ENCODE measurements at places on chromosomes 6 and 20.
A peak's percentile ranks its signal among the peaks of the same experiment; 100 is the strongest.

- no peak for DNase-seq
These were observed 86.3 kb downstream of the CHMP4B start for GRCh38 chr20:33897313-33897912.

DNA sequence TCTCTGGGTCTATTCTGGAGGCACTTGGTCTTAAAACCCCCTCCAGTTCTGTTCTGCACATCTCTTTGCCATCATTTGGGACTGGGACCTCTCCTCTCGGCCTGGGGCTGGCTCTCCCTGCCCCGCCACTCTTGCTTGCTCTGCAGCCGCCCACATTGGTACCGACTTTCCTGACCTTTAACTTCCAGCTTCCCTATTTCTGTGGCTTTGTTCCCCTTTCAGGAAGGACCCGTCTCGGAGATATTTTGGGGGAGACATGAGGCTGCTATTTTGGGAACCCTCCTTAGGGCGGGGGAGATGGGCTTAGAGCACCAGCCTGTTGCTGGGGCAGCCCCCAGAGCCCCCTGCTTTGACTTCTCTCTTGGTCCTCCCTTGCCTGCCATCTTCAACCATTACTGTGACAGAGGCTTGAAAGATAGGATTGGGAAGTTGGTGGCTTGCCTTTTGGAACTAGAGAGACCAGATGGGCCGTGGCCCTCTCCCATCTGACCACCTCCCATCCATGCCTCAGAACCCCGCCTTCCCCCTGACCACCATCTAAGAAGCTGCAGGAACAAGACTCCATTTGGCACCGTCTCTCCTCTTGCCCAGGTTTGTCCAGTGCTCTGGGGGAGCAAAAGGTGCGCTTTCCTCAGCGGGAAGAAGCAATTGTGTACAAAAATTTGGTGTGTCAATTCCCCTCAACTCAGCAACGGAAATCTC lies 914 bp downstream of the TREM2 start:
- no peak for DNase-seq

DNA sequence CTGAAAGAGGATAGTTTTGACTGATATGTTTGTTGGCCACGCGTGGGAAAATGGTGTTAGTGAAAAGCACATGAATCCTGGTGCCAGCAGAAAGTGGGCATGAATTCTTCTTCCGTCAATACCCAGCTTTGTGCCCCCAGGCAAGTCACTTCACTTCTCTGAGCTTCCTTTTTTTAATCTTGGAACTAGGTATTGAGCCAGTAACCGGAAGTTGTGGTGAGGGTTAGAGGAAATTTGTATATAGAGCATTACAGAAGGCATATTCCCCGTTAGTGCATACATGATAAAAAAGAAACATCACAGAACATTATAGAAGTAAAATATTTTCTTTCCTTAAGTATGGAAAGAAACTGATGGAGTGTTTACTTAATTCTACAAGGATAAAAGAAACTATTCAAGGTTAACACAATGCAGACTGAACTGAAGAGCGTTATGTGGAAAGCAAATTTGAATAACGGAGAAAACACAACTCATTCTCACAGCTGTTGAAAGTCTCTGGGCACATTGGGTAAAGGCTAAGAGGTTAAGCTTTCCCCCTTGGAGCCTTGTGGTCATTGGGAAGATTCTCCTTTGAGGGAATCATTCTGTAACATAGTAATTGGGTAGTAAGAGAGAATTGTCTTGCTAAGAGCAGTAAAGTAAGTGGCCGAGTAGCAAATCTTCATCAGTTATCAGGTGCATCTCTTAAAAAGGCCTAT lies 223.1 kb downstream of the BCAS1 start:
- DNase-seq: no peak

GRCh38 chr6:158356586-158357546 lies 44.6 kb downstream of the TULP4 start:
- no peak for DNase-seq

- no peak for DNase-seq
These were observed at the start of gene BTNL2 for GRCh38 chr6:32406857-32407256. Gene BTNL2, minus strand, starts transcription at chr6:32407181. Its CDS starts 58 bp downstream, at chr6:32407123.

- DNase-seq: no peak
These were observed 166.5 kb upstream of the JARID2 start for GRCh38 chr6:15079288-15079817.

- peak; percentile 72 for DNase-seq
These were observed 25.0 kb downstream of the TAF8 start for GRCh38 chr6:42075159-42075838.

DNA sequence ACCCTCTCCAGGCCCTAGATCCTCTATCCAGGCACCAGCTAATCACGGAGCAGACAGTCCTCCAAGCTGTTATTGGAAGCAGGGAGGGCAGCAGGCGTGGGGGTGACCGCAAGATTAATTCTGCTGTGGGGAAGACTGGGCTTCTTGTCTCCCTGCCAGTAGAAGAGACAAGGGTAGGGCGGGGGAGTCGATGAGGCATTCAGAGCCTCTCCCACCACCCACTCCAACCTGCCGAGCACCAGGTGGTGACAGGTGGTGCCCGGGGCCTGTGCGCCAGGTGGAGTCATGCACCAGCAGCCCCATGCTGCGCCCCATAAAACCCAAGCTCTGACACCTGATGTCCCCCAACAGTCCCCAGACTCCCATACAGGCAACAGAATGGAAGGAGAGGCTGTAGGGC lies 89.6 kb downstream of the CDH22 start:
- no peak for DNase-seq
